Central memory CD4-positive, alpha-beta T cell (primary cell): ENCODE measurements at places on chromosomes 1 and 21.
A peak's percentile ranks its signal among the peaks of the same experiment; 100 is the strongest.

- DNase-seq, result no peak
Measured at GRCh38 chr1:60949154-60949825, 133.1 kb upstream of the NFIA start.

GRCh38 chr1:203517426-203518110, 23.6 kb downstream of the OPTC start:
- DNase-seq, result no peak

- no peak for DNase-seq
Measured at GRCh38 chr1:22816067-22816775, 105.6 kb downstream of the EPHB2 start.

DNA sequence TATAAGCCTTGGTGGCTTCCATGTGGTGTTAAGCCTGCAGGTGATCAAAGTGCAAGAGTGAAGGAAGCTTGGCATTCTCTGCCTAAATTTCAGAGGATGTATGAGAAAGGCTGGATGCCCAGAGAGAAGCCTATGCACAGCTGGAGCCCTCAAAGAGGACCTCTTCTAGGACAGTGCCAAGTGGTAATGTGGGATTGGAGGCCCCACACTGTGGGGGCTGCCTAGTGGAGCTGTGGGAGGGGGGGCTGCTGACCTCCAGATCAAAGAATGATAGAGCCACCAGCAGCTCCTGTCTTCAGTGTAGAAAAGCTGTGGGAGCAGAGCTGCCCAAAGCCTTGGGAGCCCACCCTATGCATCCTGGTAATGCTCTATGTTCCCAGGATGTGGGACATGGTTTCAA, 1512.7 kb upstream of the TPTE start:
- DNase-seq, result no peak

GRCh38 chr1:90457985-90458384, 259.1 kb downstream of the BARHL2 start:
- DNase-seq, result no peak

DNA sequence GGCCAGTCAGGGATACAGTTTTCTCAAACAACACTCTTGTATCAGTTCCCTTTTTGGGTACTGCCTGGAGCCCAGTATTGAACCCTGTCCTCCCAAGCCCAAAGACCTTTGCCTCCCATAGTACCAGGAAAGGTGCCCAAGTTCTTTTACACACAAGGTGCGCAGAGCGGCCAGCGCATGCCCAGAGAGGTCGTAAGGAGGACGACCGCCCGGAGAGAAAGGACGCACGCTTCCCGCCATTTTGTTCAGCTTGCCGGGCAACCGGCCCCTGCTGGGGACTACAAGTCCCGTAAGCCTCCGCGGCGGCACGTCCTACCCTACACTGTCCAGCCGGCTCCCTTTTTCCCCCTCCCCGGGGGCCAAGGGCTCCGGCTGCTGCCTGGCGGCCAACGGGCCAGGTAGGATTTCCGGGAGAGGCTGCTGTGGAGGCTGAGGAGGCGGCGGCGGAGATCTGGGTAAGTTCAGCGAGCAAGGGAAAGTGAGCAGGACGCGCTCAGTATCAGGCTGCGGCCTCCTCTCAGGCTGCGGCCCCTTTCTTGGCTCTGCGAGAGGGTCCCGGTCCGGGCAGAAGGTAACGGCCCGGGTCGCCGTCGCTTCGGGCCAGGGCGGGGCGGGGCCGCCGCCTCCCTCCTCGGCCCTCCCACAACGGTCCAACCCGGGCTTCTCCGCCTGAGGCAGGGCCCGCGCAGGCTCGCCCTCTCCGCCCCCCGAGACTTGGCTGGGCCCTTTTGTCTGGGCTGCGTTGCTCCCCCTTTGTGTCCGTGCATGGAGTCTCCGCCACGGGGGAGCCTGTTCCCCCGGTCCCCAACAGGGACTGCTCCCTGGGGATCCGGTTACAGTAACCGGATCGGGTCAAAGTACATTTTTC, at the start of gene PHACTR4:
Gene PHACTR4, plus strand, starts transcription at position 370 of the 868 bp plus-strand sequence. CDS start 37,708 bp downstream, outside the sequence.
- peak; percentile 65 for DNase-seq

DNA sequence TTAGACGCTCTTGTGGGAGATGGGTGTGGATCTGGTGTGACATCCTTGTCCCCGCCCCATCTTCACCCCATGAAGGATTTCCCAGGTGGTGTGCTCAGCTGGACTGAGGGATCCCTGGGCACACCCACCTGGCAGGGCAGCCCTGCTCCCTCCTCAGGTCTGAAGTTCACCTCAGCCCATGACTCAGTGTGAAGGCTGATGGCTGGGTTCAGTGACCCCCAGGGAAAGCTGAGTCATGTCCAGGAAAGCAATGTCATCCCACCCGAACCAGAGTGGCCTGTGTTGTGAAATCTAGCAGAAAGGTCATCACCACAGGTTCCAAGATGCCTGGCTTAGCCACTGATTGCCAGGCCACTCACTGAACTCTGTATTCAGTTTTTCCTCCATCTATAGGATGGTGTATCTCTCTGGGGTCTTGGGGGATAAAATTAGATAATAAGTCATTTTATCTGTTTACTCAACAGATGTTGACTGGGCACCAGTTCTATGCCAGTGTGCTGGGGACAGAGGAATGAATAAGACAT, 97.7 kb upstream of the JUN start:
- no peak for DNase-seq
